Eye (tissue), 1 donor: ENCODE measurements at places on chromosomes 5 and 9.

GRCh38 chr9:81468084-81468595 is 221.2 kb downstream of the TLE1 start:
- DNase-seq = no peak

GRCh38 chr5:143413958-143414669 is 10.6 kb upstream of the NR3C1 start:
- DNase-seq = no peak

DNA sequence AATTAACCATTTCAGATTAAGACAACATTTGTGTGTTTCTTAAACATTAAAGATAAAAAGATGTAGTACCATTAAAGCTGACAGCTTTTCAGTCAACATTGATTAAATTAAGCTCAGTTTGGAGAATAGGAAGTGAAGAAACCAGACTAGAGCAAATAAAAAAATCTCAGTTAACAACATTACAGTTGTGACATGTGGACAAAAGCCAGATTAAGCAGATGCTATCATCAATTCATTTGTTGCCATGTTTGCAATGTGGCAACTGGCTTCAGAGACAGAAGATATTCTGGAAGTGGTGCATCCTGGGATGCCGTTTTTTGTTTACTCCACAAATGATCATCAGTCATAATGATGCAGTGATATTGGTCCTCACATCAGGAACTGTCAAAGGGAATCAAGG is 70.3 kb upstream of the CNTLN start:
- DNase-seq = no peak

DNA sequence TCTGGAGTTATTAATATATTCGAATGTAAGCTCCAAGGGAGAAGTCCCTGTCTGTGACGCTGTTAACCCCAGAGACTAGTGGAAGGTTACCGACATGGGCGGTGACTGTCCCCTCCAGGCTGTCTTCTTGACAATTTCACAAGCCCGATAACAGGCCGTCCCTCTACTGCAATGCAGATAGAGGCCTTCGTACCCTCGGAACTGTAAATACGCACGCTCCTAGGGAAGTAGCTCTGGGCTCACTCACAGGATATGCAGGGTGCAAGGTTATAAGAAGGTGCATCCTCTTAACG is 680 bp upstream of the RFK start:
- no peak for DNase-seq

GRCh38 chr9:3367185-3367584 is 158.6 kb downstream of the RFX3 start:
- DNase-seq = no peak

- no peak for DNase-seq
Measured at GRCh38 chr5:132907161-132907560, 33.7 kb downstream of the LEAP2 start.

DNA sequence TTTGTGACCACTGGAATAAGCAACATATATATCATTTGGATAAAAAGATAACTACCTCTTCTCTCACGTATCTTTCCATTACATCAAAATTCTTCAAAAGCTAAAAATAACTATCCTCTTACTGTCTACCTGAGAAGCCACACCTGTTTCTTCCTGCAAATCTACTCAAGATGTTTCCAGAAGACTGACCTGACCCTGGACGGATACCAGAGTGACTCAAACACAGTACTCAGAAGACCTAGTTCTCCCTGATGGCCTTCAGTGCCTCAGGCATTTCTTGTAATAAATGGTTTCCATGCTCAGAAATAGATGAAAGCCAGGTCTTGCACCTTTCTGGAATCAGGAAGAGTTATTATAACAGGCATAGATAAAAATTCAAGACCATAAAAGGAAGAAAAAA is 245.9 kb upstream of the PIK3R1 start:
- DNase-seq = no peak

GRCh38 chr5:123865641-123866040 is 353.7 kb downstream of the CSNK1G3 start:
- DNase-seq = no peak

DNA sequence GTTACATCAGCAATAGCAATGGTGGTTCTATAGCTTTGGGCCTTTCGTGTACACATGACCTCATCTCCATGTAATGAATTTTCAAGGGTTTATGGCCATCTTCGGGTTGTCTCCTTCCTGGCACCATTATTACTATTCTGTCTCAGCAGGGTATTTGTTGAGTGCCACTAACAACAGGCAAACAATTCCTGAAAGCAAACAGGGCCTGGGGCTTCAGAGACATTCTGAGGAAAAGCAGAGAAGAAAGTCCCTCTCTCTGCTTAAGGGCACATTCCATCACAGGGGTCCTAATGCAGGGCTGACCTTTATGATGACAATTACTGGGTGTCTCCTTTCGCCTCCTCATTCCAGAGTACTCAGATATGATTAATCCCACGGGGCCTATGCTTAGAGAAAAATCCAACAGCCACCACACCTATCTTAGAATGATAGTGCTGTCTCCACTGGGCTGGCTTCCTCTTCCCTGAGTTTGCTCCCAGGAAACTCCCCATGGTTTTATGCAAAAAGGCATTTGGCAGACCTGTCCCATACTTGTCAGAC is 540.2 kb upstream of the ZNF462 start:
- no peak for DNase-seq

DNA sequence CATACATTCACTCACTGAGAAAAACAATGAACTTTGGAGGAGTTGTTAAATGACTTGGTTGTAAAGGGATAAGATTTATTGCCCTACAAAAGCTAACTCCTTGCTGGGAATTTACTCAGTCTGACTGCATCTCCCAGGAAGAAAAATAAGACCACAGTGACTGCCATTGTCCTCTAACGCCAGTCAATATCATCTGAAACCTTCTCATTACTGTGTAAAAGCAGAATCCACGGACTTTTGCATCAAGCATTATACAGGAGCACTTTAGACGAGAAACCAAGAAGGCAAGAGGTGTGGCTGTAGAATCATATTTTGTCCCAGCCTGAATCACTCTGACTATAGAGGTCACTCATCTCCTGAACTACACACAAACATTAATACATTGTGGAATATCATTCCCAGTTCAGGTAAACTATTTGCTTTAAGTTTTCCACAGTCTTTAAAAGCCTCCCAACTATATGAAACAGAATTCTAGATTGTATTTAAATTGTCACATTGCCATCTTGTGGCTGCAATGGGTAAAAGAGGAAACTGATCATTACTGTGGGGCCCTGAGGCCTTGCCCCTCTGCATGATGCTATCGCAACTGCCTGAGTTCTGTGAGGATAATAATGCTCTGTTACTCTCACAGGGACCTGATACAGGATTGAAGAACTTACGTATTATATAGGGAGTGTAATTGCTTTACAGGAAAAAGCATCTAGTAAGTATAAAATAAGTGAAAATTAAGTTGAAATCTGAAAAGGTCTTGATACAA is 142.9 kb downstream of the SLCO4C1 start:
- peak; percentile 67 for DNase-seq

DNA sequence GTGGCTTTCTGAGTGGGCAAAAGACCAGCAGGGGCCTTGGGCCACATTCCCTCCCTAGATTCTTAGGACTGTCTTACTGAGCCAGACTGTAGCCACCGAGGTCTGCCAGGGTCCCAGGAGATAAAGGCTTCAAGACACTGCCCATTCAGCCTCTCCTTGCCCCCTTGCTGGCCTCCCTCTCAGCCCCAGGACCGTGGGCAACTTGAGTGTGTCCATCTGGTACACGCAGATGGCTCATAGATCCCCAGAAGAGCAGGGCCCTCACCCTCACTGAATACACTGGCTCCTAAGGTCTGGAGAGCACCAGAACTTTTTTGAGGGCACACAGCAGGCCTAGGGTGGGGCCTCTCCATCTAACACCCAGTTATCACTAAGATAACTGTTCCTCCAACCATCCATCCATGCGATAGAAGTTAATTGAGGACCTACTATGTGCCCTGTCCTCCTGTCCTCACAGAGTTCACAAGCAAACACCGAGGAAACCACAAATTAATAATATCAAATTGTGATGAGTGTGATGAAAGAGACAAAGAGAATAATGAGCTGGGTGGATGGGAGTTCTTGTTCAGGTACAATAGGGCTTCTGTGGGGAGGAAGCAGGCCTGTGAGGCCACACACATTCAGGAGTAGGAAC is 4.9 kb upstream of the PDGFRB start:
- DNase-seq = peak; percentile 28

DNA sequence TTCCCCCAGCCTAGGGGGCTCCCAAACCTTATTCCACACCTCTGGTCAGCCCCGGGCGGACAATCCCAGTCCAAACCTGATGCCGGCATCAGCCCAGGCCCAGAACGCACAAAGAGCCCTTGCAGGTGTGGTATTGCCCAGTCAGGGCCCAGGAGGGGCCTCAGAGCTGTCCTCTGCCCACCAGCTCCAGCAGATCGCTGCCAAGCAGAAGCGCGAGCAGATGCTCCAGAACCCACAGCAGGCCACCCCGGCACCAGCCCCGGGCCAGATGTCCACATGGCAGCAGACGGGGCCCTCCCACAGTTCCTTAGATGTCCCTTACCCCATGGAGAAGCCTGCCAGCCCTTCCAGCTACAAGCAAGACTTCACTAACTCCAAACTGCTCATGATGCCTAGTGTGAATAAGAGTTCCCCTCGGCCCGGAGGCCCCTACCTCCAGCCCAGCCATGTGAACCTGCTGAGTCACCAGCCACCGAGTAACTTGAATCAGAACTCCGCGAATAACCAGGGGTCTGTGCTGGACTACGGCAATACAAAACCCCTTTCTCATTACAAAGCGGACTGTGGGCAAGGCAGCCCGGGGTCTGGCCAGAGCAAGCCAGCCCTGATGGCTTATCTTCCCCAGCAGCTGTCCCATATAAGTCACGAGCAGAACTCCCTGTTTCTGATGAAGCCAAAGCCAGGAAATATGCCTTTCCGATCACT is 27.6 kb upstream of the LTC4S start:
- no peak for DNase-seq

- DNase-seq = no peak
Measured at GRCh38 chr9:105297442-105298075, 53.1 kb downstream of the SLC44A1 start.
